ENCODE measurements at places on chromosomes 13 and 19. TPM values are rescaled to one million over a fixed set of nuclear protein-coding genes. Genes with fewer than 3 reads are reported as not detected.

The PRDX2 gene
- 210 TPM for total RNA-seq

The PRODH2 gene
- total RNA-seq: not detected

The ZNF581 gene
- total RNA-seq: 11.5 TPM

The ZNF93 gene
- 3.6 TPM for total RNA-seq

The FAM216B gene
- not detected for total RNA-seq

The ANGPTL8 gene
- total RNA-seq: not detected

The UGGT2 gene
- total RNA-seq: 14.1 TPM

The CEBPA gene
- under 0.01 TPM for total RNA-seq

The IRF3 gene
- 65.2 TPM for total RNA-seq

The TIMM44 gene
- 36.1 TPM for total RNA-seq

The SLITRK1 gene
- not detected for total RNA-seq

The ZNF714 gene
- 4.4 TPM for total RNA-seq

The FPR3 gene
- not detected for total RNA-seq

The RNF113B gene
- total RNA-seq: not detected

The DCT gene
- not detected for total RNA-seq

The NXNL1 gene
- total RNA-seq: not detected

The DPP9 gene
- 34.0 TPM for total RNA-seq

The GNA15 gene
- total RNA-seq: under 0.01 TPM

The SHISA2 gene
- 0.32 TPM for total RNA-seq

The KASH5 gene
- not detected for total RNA-seq

The ATP4B gene
- total RNA-seq: not detected

The ZNF493 gene
- 38.0 TPM for total RNA-seq

The GPR12 gene
- total RNA-seq: not detected

The PSG3 gene
- 0.13 TPM for total RNA-seq

The ZNF878 gene
- 0.31 TPM for total RNA-seq

The RAB3D gene
- 37.6 TPM for total RNA-seq

The IRGC gene
- total RNA-seq: not detected

The PROZ gene
- not detected for total RNA-seq

The NLRP5 gene
- total RNA-seq: not detected

The CAPN12 gene
- total RNA-seq: not detected

The TUBA3C gene
- not detected for total RNA-seq

The GARIN5A gene
- total RNA-seq: not detected

The GRIN3B gene
- 0.97 TPM for total RNA-seq

The ZNF296 gene
- total RNA-seq: 0.13 TPM

The MYADM gene
- 5.0 TPM for total RNA-seq

Measured in bladder microvascular endothelial cell (primary cell).